ENCODE measurements at places on chromosomes 2 and 18. TPM values are rescaled to one million over a fixed set of nuclear protein-coding genes. Genes with fewer than 3 reads are reported as not detected.
A peak's percentile ranks its signal among the peaks of the same experiment; 100 is the strongest.

- no peaks in the 10 kb centered on the region for H3K36me3 ChIP-seq
- peaks cover 39% of the 10 kb centered on the region for H3K4me1 ChIP-seq
- H3K27ac ChIP-seq, result peak overlapping the region; percentile 51
Measured at GRCh38 chr2:105765415-105766299, 20.9 kb downstream of the NCK2 start.

DNA sequence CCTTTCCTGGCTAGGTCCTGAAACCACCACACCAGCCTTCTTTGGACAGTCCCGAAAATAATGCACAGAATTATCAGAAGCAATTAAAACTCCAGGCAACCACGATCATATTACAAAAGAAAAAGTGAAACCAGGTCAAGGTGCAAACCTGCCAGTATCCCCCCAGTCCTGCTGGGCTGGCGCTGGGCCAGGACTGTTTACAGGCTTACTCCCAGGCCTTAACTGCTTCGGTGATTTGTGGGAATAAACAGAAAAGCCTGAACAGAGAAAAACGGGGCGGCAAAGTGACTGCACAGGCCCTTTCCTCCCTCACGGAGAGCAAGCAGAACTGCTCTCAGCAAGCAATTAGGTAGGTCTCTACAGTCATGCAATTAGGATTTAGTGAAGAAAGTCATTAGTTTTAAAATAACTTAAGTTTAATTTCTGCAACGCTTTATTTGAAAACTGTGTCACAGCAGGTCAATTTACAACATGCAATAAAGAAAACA is 1.3 kb downstream of the HDAC4 start:
- H3K27me3 ChIP-seq, result peaks cover 3% of the 10 kb centered on the region
- no peaks in the 10 kb centered on the region for H3K36me3 ChIP-seq
- peak overlapping the region; percentile 96 for H3K4me3 ChIP-seq
- H3K4me1 ChIP-seq, result peaks cover 63% of the 10 kb centered on the region
- peak overlapping the region; percentile 8 for H3K27ac ChIP-seq

DNA sequence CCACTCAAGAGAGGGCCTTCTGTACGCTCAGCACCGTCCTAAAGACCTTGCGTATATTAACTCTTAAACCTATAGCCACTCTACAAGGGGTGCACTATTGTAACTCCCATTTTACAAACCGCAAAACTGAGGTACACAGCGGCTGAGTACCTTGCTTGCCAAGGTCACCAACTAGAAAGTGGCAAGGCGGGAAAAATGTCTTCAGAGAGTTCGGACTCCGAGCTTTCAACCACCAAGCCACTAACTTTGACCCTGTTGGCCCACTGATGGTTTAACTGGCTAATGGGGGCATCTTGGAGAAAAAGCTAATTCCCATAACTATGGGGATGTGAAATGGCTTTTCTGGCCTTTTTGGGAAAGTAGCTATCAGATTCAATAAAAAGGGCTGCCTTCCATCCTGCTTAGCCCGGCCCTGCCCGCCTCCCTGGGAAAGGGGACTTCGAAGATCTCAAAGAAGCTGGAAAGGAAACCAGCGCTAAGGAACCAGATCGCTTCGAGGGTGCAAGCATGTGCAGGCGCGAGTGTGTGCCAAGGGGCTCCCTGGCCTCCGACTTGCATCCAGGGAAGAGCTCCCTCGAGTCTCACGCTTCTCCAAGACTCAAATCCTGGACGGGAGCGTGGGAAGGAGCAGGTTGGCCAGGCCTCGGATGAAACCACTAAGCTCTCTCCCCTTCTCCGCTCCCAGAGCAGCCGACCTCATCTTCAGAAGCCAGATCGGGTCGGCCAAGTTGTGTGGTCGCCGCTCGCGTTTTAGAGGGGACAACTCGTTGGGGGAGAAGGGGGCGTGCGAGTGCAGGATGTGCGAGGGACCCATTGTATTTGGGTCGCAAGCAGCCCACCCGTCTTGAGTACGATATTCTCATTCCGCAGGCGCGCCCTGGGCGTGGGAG is 2.2 kb upstream of the SP5 start:
- peak overlapping the region; percentile 82 for H3K4me3 ChIP-seq
- DNase-seq, result no peak
- peaks cover 2% of the 10 kb centered on the region for H3K36me3 ChIP-seq
- peaks cover 97% of the 10 kb centered on the region for H3K27me3 ChIP-seq
- no peak overlapping the region for H3K27ac ChIP-seq

GRCh38 chr18:62569081-62569655 is 46.3 kb downstream of the ZCCHC2 start:
- DNase-seq, result no peak
- no peaks in the 10 kb centered on the region for H3K4me1 ChIP-seq
- peaks cover 23% of the 10 kb centered on the region for H3K36me3 ChIP-seq
- H3K4me3 ChIP-seq, result no peak overlapping the region
- H3K27me3 ChIP-seq, result no peaks in the 10 kb centered on the region

GRCh38 chr2:230908595-230909191 is 16.3 kb downstream of the GPR55 start:
- DNase-seq, result no peak
- H3K4me3 ChIP-seq, result no peak overlapping the region
- no peaks in the 10 kb centered on the region for H3K27me3 ChIP-seq
- peak overlapping the region; percentile 53 for H3K27ac ChIP-seq
- no peaks in the 10 kb centered on the region for H3K36me3 ChIP-seq
- peaks cover 34% of the 10 kb centered on the region for H3K4me1 ChIP-seq

DNA sequence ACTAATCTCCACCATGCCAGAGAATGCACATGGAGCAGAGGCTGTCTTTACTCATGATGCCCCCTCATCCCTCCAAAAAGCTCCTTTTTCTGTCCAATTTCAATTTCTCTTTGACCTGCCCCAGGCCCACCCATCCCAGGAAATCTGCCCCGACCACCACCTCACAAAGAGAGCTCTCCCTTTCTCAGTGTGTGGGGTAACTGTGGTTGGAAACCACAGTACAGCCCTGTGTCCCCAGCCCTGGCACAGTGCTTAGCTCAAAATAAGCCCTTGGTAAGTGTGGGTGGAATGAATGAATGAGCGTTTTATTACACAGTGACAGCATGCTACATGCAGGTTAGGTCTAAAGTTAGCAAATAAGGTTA is 43.7 kb upstream of the CAB39 start:
- H3K4me1 ChIP-seq, result peaks cover 14% of the 10 kb centered on the region
- no peak for DNase-seq
- H3K27me3 ChIP-seq, result peaks cover 70% of the 10 kb centered on the region
- no peak overlapping the region for H3K4me3 ChIP-seq

DNA sequence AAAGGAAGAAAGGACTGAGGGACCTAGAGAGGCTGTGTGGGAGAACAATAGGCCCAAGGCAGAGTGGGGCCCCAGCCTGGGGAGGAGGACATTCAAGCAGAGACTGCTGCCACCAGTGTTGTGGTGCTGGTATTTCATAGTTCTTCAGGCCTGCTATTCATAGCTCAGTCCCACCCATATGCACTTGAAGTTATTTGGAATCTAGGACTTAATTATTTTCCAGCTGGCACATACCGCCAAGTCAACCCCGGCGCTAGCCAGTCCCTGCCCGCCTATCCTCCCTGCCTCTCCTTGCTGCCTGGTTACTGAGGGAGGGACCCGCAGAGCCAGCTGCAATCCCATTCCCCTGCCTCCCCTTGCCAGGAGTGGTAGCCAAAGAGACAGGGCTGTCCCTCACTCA is 141.2 kb downstream of the CABLES1 start:
- H3K27ac ChIP-seq, result no peak overlapping the region
- peaks cover 4% of the 10 kb centered on the region for H3K4me1 ChIP-seq
- peaks cover 13% of the 10 kb centered on the region for H3K36me3 ChIP-seq
- H3K27me3 ChIP-seq, result no peaks in the 10 kb centered on the region
- DNase-seq, result no peak

- no peak overlapping the region for H3K27ac ChIP-seq
- H3K27me3 ChIP-seq, result no peaks in the 10 kb centered on the region
- no peak overlapping the region for H3K4me3 ChIP-seq
- H3K4me1 ChIP-seq, result peaks cover 29% of the 10 kb centered on the region
- DNase-seq, result no peak
- H3K36me3 ChIP-seq, result peaks cover 12% of the 10 kb centered on the region
Measured at GRCh38 chr18:3251249-3251962, 3.8 kb downstream of the MYL12A start.

Gene FSHR
- total RNA-seq, result not detected

Gene SNRNP27
- 67.8 TPM for total RNA-seq

Gene AMER3
- total RNA-seq, result 1.4 TPM

Gene LYPD6B
- not detected for total RNA-seq

Gene SERPINB3
- total RNA-seq, result not detected

Gene RHOB
- 150 TPM for total RNA-seq
